A549 (cell line): ENCODE measurements at places on chromosomes 1 and 21. TPM values are rescaled to one million over a fixed set of nuclear protein-coding genes. Genes with fewer than 3 reads are reported as not detected.

GRCh38 chr1:65953170-65953569, 160.5 kb downstream of the PDE4B start:
- no peak for DNase-seq

DNA sequence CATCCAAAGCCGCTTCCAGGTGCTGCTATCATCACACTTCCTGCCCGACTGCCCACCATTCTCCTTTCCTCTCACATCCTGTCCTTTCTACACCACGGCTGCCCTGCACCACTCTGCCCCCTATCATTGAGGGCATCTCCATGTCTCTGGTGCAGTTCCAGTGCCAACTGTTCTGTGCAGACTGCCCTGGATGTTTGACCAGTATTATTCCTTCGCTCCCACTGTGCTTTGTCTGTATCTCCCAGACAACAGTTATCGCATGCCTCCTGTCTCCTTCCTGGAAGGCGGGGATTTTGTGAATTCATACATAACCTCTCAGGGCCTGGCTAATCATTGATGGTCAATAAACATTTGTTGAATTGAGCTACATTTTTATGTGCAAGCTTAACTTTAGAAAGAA, 63.6 kb upstream of the GNG12 start:
- DNase-seq, result peak; percentile 83

GRCh38 chr1:166875302-166875733, 746 bp downstream of the TADA1 start:
- no peak for DNase-seq

- no peak for DNase-seq
These were observed 5.9 kb downstream of the KCNJ9 start for GRCh38 chr1:160087118-160087662.

DNA sequence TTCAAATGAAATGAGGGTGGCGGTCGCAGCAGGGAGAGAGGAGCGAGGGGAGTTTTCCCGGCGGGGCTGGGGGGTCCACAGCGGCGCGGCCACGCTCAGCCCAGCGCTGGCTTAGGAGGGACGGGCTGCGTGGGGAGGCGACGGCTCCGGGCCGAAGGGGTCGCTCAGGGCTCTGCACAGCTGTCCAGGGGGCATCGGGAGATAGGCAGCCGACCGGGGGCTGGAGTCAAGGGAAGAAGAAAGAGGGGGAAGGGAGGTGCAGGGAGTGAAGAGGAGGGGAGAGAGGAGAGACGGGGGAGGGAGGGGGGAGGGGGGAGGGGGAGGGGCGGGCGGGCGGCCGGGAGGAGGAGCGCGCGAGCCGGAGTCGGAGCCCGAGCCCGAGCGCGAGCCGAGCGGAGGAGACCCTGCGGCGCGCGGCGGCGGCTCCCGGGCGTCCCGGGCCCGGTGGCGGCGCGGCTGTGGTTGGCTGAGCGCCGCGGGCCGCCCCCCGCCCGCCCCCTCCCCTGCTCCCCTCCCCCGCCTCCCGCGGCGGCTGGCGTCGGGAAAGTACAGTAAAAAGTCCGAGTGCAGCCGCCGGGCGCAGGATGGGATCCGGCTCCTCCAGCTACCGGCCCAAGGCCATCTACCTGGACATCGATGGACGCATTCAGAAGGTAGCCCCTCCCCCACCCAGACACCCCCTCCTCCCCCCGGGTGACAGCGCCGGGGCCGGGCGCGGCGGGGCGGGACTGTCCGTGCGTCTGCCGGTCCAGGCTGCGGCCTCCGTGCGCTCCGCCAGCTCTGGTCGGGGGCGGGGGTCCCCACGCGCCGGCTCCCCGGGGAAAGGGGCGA, at the start of gene PDE9A:
Gene PDE9A (plus strand): TSS at position 391 of the 831 bp plus-strand sequence. CDS start 194 bp downstream, at position 585.
- peak; percentile 21 for DNase-seq

- DNase-seq, result peak; percentile 88
These were observed 7.2 kb downstream of the TUFT1 start for GRCh38 chr1:151547119-151547899.

DNA sequence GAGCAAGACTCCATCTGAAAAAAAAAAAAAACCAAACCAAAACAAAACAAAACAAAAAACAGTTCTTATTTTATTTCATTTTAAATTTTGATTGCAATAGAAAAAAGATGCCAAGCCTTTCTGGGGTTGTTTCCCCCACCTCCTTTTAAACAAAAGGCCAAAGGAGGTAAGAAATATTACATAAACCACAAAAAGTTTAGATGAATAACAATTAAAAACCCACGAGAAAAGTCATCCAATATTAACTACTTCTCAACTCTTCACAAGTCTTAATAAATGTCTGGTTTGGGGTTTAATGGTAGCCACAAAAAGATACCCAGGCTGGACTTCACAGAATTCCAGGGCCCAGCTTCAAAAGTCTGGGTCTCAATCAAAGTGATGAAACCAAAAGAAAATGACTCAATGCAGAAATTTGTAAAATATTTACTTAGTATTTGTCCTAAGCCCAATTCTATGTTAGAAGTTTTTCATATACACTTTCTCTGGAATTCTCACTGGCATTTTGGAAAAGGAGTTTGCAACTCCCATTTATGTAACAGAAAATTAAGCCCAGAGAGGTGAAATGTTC, 47.0 kb upstream of the SDC3 start:
- DNase-seq, result no peak

DNA sequence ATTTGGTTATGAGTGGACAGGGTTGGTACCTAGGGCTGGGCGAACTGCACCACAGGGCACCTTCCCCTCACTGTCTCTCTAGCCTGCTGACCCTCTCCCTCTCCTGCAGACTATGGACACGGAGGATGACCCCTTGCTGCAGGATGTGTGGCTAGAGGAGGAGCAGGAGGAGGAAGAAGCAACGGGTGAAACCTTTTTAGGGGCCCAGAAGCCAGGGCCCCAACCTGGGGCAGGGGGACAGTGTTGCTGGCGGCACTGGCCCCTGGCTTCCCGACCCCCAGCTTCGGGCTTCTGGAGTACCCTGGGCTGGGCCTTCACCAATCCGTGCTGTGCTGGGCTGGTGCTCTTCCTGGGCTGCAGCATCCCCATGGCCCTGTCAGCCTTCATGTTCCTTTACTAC, 21.9 kb downstream of the DISP3 start:
- no peak for DNase-seq

- no peak for DNase-seq
These were observed 35.9 kb downstream of the TRPM2 start for GRCh38 chr21:44389335-44389734.

The ADAM30 gene
- polyA plus RNA-seq, result not detected in 3 replicates

GRCh38 chr21:45279446-45280177, 8.1 kb downstream of the POFUT2 start:
- DNase-seq, result no peak

DNA sequence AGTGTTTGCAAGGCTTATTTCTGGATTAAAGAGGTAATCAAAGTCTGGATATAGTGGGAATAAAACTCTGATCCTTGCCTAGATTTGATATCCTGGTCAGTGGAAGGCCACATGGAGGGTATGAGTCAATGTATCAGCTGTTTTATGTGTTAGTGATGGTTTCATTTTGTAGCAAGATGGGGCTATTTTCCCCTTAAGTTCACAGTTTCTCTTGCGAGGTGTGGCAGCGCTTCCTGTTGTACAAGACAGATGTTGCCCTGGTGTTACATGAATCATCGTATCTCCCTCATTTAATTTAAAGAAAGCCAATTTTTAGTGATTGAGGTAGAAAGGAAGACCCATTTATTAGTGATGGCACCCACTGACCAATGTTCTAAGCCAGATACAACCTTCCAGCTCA, 220.2 kb downstream of the DUSP10 start:
- no peak for DNase-seq

- DNase-seq, result no peak
These were observed 26.5 kb upstream of the LPAR3 start for GRCh38 chr1:84919461-84919970.
